Tongue (tissue), 3 donors: ENCODE measurements at places on chromosomes 2 and 18.

DNA sequence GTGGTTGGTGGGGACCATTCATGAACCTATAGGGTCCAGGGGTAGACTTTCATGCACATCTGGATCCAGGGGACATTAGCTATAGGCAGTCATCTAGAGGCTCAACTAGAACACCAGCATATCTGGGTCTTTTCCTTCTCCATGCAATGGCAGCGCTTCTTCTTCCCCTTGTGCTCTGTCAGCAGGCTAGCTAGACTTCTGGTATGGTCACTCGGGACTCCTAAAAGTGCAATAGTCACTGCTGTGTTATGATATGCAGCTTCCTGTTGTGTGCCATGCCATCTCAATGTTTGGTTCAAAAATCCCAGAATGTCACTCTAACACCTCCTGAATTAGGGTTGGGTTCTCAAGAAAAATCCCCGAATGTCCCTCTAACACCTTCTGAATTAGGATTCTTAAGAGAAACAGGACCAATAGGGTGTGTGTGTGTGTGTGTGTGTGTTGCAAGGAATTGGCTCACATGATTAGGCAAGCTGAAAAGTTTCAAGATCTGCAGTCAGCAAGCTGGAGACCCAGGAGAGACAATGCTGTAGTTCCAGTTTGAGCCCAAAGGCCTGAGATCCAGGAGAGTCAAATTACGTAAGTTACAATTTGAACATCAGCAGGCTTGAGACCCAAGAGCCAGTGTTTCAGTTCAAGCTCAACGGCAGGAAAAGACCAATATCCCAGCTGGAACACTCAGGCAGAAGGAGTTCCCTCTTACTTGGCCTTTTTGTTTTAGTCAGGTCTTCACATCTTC lies 97.1 kb upstream of the LTBP1 start:
- no peak for DNase-seq

DNA sequence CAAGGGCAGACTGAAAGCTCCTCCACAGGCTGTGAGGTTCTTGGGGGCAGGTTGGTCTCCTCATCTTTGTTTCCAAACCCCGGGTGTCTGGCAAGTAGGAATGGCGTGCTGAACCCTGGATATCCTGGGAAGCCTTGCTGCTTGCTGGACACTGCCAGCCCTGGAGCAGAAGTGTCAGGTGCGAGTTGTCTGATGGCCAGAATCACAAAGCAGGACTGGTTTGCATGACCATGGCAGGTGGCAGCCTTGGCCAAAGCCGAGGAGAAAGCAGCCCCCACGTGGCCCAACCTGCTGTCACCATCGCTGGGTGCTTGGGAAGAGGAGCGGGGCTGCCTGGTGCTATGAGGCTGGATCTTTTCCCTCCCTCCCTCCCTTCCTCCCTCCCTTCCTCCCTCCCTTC lies 309.5 kb upstream of the HS6ST1 start:
- no peak for DNase-seq

GRCh38 chr2:74573747-74574562 lies 19.4 kb downstream of the DOK1 start:
- no peak for DNase-seq

GRCh38 chr18:7808992-7809391 lies 241.9 kb downstream of the PTPRM start:
- no peak for DNase-seq

DNA sequence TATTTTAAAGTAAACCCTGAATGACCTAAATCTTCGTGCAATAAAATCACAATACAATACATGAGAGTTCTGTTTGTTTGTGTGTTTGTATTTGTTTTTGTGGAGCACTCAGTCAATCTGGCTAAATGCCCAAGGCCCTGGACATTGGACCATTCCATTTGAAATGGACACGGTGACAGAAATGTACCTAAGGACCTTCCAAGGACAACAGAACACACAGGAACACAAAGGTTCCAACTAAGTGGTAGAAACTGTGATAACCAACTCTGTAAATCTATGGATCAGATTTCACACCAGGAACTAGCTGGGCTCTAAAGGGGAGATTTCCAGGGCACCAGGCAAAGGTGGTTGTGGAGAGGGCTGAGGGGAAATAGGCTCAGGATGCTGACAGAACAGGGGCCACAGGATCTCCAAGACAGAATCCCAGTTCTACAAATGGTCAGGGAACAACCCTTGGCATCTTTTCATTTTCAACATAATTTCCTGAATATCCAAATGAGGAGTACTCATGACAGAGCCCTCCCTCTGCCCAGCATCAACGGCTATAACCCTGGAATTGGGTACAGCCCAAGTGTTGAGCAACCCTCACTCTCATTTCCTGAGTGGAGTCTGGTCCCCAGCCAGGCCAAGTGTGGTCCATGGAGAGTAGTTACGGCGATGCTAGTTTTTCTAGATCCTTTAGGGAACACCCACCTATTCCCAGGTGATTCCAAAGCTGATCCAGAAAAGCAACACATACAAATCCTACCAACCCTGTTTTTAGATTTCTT lies 78.4 kb downstream of the NCKAP5 start:
- DNase-seq = no peak
